ENCODE measurements at places on chromosomes 5 and 9.

DNA sequence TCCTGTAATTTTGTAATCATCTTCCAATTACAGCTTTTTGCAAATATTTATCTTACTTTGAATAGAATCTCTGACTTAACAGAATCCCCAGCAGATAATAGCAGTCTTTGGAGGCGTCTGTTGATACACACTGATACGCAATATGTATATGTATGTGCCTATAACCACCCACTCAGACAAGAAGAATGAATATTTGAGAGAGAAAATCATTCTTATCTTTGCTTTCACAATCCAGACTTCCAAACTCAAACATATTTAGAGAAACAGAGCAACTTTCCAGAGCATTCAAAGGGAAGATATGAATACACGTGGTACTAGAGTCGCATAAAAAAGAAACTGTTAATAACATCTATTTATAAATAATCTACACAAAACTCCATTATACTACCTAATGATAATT lies 6.1 kb downstream of the RORB start:
- no peak for DNase-seq

- DNase-seq, result peak; percentile 23
Observed at GRCh38 chr9:20865347-20865746, 166.1 kb downstream of the HACD4 start.

GRCh38 chr5:144794922-144795321 lies 624.2 kb downstream of the KCTD16 start:
- DNase-seq, result no peak

DNA sequence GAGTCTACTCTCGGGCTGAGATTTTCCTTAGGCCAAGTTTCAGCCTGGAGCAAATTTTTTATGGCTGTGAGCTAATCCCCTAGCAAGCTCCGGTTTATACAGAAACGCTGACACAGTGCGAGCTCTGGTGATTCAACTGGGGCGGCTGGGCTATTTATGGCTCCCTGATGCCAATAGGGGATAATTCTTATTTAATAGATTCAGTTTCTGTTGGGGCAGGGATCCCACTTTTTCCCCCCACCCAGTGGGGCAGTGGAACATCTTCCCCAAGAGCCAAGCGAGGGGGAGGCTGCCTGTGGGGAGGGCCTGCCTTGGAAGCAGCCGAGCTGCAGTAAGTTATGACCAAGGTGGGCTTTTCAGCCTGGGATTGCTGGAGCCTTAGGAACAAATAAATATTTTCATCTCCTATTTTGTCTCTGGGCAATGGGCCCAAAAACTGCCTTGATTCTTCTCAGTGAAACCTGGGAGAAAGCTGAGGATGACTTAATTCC lies 129.1 kb downstream of the MACROH2A1 start:
- DNase-seq, result peak; percentile 69

GRCh38 chr5:13629218-13629617 lies 315.3 kb downstream of the DNAH5 start:
- no peak for DNase-seq

DNA sequence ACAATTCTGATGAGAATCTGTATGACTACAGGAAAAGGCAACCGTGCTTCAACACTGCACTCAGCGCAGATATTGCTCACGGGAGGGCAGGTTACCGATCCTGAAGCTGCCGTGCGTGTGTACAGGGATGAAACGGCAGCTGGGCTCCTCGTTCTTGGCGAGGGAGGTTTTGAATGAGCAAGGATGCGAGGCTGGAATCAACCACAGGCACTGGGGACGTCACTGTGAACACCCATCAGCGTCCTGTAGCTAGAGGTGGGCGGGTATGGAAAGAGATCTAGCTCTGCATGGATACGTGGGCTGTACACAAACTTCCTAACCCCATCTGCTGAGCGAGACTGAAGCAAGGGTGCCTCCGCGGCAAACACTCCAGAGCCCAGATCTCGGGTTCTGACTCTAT lies 84.3 kb upstream of the COL5A1 start:
- peak; percentile 61 for DNase-seq

GRCh38 chr5:31283326-31283725 lies 89.8 kb downstream of the CDH6 start:
- DNase-seq, result no peak

GRCh38 chr5:127441799-127442484 lies 75.5 kb upstream of the PRRC1 start:
- DNase-seq, result peak; percentile 37
